ENCODE measurements at places on chromosomes 2 and 18.
A peak's percentile ranks its signal among the peaks of the same experiment; 100 is the strongest.

GRCh38 chr18:6781142-6781714 is 51.7 kb downstream of the ARHGAP28 start:
- DNase-seq, result no peak

GRCh38 chr2:138000796-138001195 is 36.5 kb downstream of the HNMT start:
- DNase-seq, result no peak

GRCh38 chr2:17471979-17472378 is 46.3 kb downstream of the RAD51AP2 start:
- DNase-seq, result no peak

- no peak for DNase-seq
Observed at GRCh38 chr18:74980669-74981068, 228.3 kb downstream of the PTGR3 start.

- DNase-seq, result no peak
Observed at GRCh38 chr2:137870682-137871081, 93.6 kb upstream of the HNMT start.

- no peak for DNase-seq
Observed at GRCh38 chr2:233012301-233012971, 620 bp downstream of the NGEF start.

- DNase-seq, result no peak
Observed at GRCh38 chr18:62037012-62037742, 144.4 kb upstream of the RNF152 start.

GRCh38 chr2:46569061-46569560 is 89.7 kb downstream of the TMEM247 start:
- no peak for DNase-seq

- peak; percentile 18 for DNase-seq
Observed at GRCh38 chr2:30371772-30372373, 75.2 kb upstream of the LCLAT1 start.

DNA sequence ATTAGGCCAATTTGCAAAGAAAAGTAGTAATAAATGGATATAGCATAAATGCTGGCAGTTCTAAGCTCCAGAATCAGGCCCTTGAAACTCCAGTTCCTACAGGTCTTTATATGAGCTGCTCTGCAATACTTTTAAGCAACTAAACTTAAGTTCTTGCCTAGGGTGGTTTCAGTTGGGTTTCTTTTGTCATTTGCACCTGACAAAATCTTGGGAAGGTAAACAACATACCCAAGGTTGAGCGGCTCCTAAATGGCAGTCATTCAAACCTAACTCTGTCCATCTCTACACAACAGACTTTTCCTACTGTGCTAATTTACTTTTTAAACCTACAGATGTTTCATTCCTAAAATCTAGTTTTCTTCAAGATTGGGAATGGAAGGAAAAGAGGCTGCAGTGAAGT is 9.3 kb upstream of the KANSL1L start:
- DNase-seq, result no peak

GRCh38 chr18:30676053-30676480 is 366.5 kb downstream of the DSC3 start:
- DNase-seq, result no peak

DNA sequence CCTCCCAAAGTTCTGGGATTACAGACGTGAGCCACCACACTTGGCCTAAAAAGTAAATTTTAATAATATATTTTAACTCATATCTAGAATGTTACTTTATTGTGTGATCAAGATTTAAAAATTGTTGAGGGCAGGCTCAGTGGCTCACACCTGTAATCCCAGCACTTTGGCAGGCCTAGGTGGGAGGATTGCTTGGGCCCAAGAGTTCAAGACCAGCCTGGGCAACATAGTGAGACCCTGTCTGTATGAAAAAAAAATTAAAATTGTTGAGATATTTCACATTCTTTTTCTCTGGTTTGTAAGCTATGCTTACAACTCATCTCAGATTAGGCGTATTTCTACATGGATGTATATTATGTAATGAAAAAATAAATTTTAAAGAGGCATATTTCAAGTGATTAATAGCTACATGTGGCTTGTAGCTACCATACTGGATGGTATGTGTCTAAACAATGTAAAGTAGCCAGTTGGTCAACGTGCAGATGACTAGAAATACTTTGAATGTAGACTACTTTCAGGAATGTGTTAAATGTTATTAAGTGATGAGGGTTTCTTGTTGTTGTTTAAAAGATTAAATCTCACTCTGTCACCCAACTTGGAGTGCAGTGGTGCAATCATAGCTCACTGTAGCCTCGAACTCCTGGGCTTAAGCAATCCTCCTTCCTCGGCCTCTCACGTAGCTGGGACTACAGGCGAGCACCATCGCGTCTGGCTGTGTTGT is 5.9 kb downstream of the RAB10 start:
- no peak for DNase-seq

- peak; percentile 69 for DNase-seq
Observed at GRCh38 chr2:169107645-169108044, 38.3 kb downstream of the DHRS9 start.

DNA sequence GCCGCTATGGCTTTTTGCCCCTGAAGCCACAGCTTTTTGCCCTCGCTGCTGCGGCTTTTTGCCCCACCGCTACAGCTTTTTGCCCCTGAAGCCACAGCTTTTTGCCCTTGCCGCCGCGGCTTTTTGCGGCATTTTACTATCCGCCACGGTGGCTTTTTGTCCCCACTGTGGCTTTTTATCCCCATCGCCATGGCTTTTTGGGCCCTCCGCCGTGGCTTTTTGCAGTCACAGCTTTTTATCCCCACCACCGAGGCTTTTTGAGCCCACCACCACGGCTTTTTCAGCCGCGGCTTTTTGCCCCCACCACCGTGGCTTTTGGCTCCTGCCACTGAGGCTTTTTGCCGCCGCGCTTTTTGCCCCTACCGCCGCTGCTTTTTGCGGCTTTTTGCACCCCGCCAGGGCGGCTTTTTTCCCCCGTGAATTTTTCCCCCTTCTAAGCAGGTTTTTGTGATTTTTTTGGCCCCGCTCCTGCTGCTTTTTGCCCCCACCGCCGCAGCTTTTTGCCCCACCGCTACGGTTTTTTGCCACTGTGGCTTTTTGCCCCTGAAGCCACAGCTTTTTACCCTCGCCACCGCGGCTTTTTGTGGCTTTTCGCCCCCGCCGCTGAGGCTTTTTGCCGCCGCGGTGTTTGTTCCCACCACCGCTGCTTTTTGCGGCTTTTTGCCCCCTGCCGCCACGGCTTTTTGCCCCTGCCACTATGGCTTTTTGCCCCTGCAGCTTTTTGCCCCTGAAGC is 2797.2 kb upstream of the TEKT4 start:
- DNase-seq, result no peak

DNA sequence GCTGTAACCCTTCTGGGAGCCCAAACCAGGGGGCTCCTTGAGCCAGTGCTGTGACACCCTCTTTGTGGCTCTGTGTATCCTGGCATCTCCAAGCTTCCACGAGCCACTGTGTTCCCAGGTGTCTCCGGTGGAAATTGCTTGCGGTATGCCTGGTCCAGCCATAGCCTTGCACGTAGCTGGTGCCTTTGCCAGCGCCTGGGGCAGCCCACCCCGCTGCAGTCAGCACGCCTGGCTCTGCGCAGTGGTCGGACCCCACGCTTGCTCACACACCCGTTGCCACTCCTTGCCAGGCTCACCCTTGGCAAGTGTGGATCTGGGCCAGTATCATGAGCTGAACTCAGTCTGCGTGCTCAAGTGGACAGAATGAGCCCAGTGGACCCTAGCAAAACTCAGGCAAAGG is 152.3 kb downstream of the MBD5 start:
- DNase-seq, result no peak

DNA sequence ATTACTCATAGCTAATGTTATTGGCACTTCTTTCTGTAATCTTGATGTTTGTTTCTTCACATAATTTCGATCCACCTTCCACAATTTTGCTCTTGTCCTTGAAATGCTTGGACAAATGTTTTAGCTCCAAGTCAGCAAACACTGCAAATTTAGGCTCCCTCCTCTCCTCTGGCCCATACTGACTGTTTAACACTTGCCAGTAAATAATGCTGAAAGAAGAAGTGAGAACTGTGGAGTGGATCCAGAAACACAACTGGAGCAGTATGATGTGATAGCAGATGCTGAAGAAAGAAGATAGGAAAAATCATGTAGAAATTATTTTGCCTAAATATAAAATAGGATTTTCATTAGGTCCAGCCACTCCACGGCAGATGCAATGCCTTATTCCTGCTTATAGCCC is 415.0 kb upstream of the GYPC start:
- no peak for DNase-seq

GRCh38 chr2:170525566-170525900 is 189.6 kb upstream of the SP5 start:
- DNase-seq, result no peak

- no peak for DNase-seq
Observed at GRCh38 chr2:47298771-47299170, 104.2 kb upstream of the MSH2 start.

DNA sequence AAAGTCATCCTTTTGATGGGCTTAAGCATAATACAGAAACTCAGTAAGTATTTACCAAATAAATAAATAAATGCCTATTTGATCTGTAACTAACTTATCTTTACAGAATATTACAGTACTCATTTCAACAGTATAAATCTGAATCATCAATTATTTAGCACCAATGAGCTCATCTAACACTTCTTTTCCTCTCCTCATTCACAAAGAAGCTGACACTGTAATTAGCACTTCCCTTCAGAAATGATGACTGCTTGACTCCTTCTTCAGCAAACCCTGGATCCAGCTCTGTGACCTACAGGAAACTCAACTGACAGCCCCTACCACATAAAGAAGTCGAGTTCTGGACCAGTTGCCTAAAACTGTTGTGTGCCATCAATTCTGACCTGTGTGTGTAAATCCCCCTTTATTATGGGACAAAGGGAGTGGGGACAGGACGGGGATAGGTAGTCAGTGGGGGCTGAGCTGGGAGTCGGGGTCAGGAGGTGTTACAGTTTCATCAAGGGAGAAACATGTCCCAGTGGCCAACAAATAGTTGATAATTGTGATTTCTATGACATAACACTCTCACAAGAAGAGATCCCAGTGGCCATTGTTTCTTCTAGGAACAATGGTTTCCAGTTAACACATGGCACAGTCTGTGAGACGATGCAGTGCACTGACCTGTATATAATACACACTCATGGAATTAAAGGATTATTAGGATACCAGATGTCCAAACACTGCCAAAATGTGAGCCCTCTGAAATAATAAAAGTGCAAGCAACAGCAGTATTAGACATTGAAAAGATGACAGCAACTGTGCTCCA is 68.7 kb downstream of the STK39 start:
- peak; percentile 40 for DNase-seq

- DNase-seq, result peak; percentile 25
Observed at GRCh38 chr2:207772081-207772843, 2.6 kb upstream of the FZD5 start.

DNA sequence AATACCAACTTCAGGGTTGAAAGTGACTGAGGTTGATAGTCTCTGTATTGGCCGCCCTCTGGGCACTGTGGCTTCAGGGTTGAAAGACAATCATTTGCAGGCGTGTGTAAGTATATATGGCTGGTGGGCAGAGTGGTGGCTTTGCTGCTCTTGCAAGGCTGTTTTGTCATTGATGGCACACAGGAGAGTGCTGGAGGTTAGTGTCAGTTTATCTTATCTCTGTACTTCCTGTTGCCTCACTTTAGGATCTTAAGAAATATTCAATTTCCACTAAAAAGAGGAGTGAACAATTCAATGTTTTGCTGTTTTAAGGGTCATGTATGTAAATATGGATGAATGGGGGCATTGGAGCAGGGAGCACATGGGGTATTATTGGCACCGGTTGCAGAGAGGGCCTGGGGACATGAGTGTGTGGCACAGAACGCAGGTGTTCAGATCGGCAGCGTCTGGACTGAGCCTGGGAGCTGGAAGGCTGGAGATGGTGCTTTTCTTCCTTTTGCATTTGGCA is 51.5 kb downstream of the NCK2 start:
- peak; percentile 71 for DNase-seq

DNA sequence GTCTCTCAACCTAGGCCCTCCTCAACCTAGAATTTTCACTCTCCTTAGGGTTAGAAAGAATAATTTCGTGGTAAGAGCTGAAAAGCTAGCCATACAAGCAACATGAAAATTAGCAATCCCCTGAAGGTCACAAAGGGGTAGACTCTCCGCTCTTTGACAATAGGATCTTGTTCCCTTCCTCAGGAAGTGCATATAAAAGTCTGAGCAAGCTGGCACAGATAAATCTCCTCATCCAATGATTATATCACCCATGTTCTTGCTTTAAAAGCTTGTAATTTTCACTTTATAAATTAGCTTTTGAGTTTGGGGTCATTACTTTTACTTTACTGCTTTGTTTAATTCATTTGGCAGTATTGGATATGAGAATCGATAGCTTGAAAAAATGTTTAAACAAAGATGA is 852.3 kb upstream of the CRIM1 start:
- DNase-seq, result no peak

DNA sequence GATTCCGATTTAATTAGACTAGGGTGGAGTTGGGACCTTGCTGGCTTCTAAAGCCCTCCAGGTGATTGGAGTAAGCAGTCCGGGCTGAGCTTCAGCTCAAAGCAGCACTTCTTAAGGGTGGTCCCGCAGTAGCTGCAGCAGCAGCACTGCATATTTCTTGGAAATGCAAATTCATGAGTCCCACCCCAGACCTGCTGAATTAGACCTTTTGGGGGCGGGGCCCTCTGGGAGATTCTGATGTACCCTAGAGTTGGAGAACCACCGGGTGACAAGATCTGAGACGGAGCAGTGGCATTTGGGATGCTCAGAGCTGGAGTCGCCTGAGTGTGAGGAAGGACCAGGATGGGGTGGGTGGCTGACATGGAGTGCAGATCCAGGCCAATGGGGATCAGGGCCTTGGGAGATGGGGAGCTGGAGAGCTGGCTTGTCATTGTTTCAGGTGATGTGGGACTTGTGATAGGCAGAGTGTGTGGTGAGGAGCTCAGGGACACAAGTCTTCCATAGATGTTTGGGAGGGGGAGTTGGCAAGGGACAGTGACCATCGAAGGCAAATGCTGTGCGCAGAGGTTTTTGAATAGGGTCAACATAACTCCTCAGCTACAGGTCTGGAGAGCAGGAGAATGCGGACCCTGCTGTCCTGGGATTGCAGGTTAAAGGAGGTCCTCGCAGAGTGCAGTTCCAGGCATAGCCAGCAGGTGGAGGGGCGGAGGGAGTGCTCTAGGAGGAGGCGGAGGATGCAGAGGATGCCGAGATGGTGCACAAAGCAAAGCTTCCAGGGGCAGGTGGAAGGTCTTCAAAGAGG is 130.9 kb upstream of the RAB12 start:
- peak; percentile 62 for DNase-seq

GRCh38 chr2:100941646-100942240 is 60.3 kb upstream of the RPL31 start:
- DNase-seq, result no peak

- DNase-seq, result no peak
Observed at GRCh38 chr18:1797235-1797634, 774.1 kb downstream of the METTL4 start.

GRCh38 chr2:220441404-220441803 is 814.0 kb downstream of the SLC4A3 start:
- DNase-seq, result no peak

- no peak for DNase-seq
Observed at GRCh38 chr2:88658326-88658725, 31.1 kb upstream of the EIF2AK3 start.

DNA sequence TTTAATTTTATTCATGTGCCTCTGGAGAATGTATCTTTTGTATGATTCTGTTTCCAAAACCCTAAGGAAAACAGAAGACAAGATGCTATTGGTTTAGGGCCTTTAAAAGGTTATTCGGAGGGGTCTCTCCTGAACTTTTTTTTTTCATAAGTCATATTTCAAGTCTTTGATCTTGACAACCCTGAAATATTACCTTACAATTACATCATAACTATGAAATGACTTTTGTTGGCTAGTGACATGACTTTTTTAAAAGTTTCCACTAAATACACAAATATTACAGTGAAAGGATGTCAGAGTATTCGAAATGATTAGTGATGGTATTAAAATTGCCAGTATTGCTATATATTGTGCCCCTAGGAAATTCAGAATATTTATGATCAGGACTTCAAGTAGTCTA is 31.8 kb upstream of the FZD7 start:
- DNase-seq, result no peak
